ENCODE measurements at places on chromosomes 11 and 22.

GRCh38 chr22:38032681-38033521 lies 24.3 kb upstream of the PICK1 start:
- peak; percentile 56 for DNase-seq

- no peak for DNase-seq
These were observed 113.0 kb upstream of the NAV2 start for GRCh38 chr11:19599681-19600080.

DNA sequence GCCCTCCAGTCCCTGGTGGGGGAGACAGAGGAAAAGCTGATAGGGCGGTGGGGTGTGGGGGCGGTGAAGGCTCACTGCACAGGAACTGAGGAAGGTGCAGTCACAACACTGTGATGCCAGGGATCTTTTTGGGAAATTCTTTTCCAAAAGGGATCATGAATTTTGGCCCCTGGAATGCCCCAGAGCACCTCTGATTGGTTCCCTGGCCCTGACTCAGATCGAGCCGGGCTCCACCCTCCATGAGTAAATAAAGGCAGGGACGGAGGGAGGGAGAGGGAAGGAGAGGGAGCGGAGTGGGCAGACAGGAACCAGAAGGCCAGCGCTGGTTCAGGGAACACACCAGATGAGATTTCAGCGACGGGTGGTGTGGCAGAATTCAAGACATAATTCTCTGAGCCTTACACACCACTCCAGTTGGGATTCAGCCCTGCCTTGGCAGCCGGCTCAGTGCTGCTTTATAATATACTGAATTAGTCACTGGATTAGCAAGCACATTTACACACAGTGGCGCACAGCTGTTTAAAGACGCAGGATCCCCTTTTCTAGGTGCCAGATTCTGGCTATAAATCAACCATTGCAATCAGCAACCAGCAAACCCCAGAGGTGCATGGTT lies 80.3 kb downstream of the ETS1 start:
- DNase-seq, result peak; percentile 95

GRCh38 chr11:86594746-86595145 lies 77.7 kb downstream of the ME3 start:
- DNase-seq, result no peak

GRCh38 chr22:24442352-24442744 lies 14.9 kb downstream of the ADORA2A start:
- DNase-seq, result no peak

GRCh38 chr11:33980897-33981296 lies 70.6 kb upstream of the CAPRIN1 start:
- no peak for DNase-seq

GRCh38 chr22:22425783-22426624 lies 82.5 kb downstream of the ZNF280B start:
- DNase-seq, result no peak

DNA sequence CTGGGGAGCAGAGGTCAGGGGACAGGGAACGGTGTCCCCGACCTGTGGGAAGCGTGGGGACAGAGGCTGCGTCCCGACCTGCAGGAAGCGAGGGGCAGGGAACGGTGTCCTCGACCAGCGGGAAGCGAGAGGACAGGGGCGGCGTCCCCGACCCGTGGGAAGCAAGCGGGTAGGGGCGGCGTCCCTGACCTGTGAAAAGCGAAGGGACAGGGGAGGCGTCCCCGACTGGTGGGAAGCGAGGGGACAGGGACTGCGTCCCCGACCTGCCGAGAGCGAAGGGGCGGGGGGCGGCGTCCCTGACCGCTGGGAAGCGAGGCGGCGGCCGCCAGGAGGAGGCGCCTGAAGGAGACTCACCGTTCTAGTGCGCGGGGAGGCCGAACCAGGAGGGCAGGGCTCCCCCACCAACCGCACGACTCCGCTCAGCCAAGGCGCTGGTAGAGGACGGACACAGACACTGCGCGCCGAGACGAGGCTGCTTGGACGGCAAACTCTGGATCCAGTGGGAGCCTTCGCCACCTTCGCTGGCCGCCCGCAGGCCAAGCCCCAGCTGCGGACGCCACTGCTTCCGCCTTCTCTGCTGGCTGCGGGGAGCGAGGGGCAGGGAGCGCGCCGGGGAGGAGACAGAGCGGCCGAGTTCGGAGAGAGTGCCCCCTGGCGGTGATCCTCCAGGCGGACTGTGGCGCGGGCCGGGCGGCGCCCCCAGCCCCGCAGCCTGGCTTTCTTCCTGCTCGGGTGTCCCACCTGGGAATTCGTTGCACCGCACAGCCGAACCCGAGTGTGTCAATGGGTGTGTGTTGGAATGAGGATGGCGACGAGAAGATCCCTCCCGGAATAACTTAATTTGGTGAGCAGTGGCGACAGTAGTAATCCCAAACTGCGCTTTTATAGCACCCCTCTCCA lies at the start of gene TRAF6:
TSS of gene TRAF6 (minus strand) at position 579 of the 900 bp plus-strand sequence. CDS start 8,757 bp downstream, outside the sequence.
- peak; percentile 56 for DNase-seq

DNA sequence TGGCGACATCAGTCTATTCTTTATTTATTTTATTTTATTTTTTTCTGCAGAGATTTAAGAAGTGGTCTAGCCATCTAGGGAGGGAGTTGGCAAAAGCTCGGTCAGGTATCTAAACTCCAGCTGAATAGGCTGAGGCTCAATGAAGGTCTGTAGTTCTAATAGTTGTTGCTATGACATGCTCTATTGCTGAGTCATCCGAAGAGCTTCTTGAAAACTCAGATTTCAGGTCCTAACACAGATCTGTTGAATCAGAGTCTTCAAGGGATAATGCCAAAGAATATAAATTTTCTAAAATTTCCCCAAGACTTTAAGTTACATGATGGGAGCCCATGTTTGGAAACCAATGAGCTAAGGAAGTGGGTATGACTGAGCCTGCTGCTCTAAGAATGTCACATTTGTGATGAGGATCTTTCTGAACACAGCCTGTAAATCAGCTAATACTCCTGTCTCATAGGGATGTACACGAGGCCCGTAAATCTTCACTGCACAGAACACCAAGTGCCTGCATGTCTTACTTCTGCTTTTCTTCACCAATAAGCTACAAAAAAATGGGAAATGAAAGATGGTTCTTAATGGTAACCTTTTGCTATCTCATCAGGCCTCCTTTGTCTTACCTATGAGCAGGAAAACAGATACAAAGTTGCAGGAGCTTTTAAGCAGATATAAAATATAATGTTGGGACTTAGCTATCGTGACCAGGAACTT lies 901.4 kb upstream of the API5 start:
- DNase-seq, result no peak

DNA sequence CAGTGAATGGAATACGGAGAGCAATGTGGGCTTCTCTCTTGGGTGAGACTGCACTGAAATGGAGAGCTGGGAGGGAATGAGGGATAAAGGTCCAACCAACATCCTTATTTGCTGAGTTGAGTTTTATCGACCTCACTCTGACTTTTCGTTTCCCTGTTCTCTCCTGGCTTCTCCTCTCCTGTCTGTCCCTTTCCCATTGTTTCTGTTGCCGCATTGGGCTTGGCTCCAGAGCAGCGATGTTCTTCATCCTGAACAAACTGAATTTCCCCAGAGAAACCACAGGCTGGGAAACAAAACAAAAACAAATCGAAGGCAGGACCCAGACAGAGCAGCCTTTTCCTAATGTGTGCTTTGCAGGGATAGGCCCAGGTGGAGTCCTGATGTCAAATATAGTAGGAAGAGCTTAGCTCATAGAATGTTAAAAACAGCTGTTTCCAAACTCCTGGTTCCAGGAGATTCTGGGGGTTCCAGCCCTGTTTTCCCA lies 30.0 kb downstream of the MOV10L1 start:
- DNase-seq, result no peak

GRCh38 chr11:75535071-75535470 lies 9.3 kb upstream of the GDPD5 start:
- DNase-seq, result no peak

Data from HS-5 (cell line).